Amygdala (tissue), 56 donors: ENCODE measurements at places on chromosomes 2 and 18.

GRCh38 chr2:238700506-238701340 is 147.2 kb upstream of the TWIST2 start:
- DNase-seq, result no peak

GRCh38 chr2:173806761-173807160 is 158.4 kb downstream of the SP3 start:
- DNase-seq, result no peak

- no peak for DNase-seq
These were observed 150.1 kb downstream of the GLI2 start for GRCh38 chr2:120885749-120886148.

GRCh38 chr2:227890495-227891079 is 19.2 kb downstream of the DAW1 start:
- no peak for DNase-seq

DNA sequence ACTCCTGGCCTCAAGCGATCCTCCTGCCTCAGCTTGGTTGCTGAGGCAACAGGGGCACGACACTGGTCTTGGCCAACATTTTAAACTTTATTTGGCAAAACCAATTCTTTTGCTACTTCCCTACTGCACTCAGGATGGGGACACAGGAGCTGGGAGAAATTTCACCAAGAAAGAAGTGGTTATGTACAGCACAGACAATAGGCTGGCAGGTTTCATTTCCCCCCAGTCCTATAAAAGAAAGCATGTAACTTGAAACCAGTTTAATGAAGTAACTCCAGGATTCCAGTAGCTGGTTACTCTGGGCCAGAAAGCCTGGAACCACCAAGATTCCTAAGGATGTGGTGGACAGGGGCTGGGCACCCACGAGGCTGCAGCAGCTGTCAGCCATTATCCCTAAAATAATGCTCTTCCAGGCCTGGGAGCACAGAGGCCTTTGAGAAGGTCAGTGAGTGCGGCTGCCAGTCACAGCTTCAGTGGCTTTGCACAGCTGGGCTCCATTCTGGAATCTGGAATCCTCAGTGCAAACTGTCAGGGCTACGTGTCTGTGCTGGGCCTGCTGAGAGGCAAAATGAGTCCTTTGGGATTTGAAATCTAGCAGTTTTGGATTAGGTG is 142.3 kb upstream of the ITGA6 start:
- no peak for DNase-seq

- DNase-seq, result no peak
These were observed 96.9 kb downstream of the COPS8 start for GRCh38 chr2:237182422-237183123.

DNA sequence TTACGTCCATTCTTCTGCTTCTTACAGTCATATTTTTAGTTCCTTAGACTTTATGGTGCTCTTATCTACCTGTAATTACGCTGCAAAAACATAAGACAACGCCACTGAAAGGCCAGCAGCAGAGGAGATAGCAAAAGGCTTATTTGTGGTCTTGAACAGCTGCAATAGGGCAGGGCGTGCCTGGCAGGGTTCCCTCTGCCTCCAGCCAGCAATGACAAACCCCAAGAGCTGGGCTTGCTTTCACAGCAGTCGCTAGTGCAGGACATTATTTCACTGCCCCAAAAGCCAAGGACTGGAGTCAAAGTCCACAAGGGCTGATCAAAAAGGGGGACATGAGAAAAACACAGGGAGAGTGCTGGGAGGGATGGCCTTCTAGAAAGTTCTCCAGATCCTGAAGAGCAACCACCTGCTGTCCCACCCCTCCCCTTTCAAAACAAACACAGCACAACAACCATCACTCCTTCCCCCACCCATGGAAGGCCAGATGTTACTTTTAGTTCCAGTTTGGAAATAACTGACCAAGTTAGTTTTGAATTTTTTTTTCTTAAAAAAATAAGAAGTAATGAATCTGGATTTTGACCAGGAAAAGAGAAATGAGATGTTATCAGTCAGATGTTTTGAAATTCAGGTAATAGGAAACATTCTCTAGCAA is 127.8 kb downstream of the RBMS1 start:
- DNase-seq, result no peak
